ENCODE measurements at places on chromosomes 4 and X.

- DNase-seq: no peak
Observed at GRCh38 chr4:2482693-2483092, 13.8 kb downstream of the RNF4 start.

DNA sequence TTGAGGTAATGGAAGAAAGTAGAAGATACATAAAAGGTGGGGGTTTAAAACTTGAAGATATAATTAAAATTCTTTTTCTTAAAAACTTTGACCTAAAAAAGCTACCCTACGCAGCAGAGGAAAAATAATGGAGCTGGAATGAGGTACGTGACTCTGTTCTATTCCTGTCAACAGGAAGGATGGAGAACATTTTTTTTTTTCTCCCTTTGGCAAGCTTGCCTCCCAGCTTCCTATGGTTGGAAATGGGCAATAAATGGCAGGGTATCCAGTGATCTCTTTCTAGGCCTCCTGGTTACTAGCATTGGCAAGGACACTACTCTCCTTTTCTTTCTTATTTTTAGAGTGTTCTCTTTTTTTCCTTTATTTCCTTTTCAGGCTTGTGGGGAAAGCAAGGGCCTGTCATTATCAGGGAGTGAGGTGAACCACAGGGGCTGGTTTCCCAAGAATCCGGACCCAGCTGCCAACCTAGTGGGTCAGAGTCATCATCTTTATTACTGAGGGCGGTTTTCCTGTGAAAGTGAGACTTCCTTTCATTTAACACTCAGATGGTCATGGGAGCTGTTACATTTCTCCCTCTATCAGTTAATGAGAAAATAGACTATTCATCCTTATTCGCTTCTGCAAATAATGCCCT lies 224.6 kb downstream of the SPRY1 start:
- DNase-seq: no peak

DNA sequence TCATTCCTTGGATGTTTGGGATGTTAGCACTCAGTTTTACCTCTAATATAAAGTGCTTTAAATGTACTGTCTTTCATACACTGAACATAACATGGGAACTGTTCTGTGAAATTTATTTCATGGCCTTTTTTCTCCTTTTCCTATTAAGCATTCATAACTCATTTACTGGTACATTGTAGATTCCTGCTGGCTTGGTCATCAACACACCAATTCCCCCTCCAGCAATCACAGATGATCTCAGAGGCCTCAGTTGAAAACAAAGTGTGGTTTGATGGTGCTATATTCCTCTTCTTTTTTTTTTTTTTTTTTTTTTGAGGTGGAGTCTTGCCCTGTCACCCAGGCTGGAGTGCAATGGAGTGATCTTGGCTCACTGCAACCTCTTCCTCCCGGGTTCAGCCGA lies 61.9 kb upstream of the FAM47B start:
- DNase-seq: no peak

DNA sequence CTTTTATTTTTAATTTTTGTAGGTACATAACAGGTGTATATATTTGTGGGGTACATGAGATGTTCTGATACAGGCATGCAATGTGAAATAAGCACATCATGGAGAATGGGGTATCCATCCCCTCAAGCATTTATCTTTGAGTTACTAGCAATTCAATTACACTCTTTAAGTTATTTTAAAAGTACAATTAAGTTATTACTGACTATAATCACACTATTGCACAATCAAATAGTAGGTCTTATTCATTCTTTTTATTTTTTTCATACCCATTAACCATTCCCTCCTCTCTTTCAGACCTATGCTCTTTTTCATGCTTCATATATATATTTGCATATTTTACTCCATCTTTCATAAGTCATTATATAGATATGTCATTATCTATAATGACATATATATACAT lies 93.3 kb downstream of the MAGEB5 start:
- no peak for DNase-seq

- DNase-seq: peak; percentile 33
Observed at GRCh38 chr4:3203971-3204431, 45.0 kb upstream of the MSANTD1 start.

- no peak for DNase-seq
Observed at GRCh38 chr4:36785973-36786372, 458.6 kb upstream of the NWD2 start.

DNA sequence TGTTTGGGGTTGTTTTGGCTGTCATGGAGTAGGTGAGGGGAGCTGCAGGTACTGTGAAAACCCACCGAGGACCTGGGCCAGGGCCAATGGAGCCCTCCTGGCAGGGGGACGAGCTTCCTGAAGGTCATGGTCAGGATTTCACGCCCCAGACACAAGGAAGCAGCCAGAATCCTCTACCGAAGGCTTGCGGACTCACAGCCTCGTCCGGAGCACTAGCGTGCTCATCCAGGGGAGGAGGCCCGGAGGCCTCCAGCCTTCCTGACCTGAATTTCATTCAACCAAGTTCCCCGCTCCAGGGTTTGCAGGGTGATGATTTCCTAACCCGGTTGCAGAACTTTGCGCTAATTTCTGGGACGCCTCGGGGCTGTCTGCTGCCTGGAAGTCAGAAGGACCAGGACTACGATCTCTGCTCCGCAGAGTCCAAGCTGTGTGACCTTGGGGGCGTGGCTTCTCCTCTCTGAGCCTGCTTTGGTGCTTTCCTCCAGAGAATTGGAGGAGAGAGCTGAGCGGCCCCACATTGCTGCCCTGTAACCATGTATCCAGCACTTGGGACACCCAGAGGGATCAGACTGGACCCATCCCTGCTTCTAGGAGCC lies 56.2 kb upstream of the ADRA2C start:
- no peak for DNase-seq

GRCh38 chr4:139176302-139177048 lies 543 bp downstream of the ELF2 start:
- DNase-seq: peak; percentile 95

DNA sequence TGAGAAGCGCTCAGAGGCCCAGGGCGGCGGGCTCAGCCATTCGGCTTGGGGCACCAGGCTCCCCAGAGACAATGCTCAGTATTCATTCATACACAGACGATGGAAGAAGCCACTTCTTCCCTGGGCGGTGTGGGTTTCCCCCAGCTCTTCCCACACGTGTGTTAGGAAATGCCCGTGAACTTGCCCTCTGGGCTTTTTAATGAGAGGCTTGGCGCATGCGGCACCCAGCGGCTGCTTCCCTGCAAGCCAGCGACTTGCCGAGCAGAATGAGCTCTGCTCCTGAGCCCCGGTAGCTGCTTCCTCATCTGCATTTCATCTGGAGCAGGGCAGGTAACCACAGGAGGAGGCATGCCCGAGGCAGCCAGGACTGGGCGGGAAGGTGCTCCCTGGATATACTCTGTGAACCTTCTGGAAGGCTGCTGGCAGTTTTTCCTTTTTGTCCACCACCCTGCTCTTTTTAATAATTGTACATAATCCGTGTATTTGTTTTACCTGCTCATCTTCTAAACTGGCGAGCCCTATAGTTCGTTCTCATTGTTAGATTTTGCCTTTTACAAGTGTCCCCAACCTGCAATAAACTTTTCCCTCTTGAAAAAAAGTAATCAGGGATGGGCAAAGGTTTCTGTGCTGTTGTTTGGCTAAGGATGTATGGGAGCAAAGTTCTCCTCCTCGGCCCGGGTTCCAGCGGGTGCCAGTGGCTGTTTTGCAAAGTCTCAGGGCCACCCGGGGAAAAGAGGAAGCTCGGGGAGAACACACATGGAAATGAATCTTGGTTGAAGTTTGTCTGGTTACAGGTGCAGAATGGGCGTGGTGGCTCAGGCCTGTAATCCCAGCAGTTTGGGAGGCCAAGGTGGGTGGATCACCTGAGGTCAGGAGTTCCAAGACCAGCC lies 178.8 kb downstream of the DCLK2 start:
- DNase-seq: no peak

DNA sequence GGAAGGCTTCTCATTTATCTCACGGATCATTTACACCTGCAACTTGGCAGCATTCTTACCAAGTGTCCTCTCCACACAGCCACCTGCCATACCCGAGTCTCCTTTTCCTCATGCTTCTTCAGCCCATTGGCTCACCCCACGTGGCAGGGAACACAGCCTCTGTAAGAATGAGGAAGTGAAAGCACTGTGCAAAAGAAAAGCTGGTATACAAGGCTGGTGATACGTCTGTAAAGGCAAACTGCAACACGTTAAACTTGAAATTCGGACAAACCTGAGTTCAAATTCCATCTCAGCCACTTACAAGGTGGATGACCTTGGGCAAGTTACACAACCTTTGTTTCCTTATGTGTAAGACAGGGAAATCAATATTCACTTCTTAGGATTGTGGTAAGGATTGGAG lies 164.0 kb upstream of the RASGEF1B start:
- DNase-seq: no peak

DNA sequence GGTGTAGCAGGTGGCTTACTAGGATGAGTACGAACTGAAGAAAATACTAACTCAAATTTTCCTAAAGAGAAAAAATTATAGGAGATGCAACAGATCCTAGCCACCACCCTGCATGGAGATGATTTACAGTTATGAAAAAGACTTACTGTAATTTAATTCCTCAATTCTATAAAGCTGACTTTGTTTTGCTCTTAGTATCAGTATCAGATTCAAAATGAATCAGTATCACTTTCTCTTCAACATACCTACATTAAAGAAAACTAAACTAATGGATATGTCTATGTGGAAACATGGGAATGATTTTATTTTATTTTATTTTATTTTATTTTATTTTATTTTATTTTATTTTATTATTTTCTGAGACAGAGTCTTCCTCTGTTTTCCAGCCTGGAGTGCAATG lies 525.8 kb downstream of the NLGN4X start:
- no peak for DNase-seq

DNA sequence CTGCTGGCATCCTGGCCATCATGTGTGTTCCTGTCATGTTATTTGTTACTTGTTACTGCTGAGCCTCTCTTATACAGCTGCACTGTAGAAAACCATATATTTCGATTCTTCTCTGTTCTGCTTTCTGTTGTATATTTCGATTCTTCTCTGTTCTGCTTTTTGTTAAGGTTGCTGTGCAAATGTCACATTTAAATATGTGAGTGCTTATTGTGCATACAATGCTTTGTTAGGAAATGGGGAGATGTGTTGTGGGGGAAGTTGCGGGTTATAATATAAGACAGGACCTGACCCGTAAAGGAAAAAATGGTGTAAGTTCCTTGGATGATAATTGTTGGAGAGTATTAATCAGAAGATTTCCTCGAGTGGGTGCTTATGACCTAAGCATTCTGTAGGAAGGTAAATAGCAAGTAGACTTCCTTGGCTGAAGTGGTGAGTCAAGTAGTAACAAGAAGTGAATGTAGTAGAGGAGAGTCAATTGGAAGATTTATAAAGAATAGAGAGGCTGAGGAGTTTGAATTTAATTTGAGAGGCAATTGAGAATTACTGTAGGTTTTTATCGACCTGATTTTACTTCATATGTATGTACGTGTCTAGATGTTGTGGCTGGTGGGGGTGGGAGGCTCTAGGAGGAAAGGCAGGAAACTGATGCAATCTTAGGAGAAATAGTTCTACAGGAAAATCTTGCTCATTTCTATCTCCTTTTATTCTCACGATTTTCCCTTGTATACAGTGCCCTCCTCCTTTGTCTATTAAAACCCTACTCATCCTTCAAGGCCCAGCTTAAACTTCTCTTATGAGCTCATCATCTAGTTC lies 8.5 kb downstream of the OGT start:
- no peak for DNase-seq

DNA sequence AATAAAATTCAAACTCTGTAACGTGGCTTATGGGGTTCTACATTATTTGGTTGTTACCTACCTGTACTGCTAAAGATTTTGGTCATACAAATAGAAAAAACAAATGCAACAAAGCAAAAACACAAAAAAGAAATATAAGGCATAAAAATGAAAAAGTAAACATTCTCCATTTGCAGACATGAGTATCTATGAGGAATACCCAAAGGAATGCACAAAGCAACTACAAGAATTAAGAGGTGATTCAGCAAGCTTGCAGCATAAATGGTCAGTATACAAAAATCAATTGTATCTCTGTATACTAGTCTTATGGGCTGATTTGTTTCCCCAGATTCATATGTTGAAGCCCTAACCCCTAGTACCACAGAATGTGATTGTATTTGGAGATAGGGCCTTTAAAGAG lies 3.6 kb upstream of the PDE5A start:
- no peak for DNase-seq

GRCh38 chr4:1792832-1793495 lies at the start of gene FGFR3:
Gene FGFR3 (plus strand): TSS chr4:1793293. CDS start chr4:1793935, 642 bp downstream.
- DNase-seq: no peak

GRCh38 chr4:180189666-180190065 lies 2053.5 kb upstream of the TENM3 start:
- no peak for DNase-seq

Measured in cardiac septum (tissue), 1 donor.